ENCODE measurements at places on chromosomes 5 and 9.

DNA sequence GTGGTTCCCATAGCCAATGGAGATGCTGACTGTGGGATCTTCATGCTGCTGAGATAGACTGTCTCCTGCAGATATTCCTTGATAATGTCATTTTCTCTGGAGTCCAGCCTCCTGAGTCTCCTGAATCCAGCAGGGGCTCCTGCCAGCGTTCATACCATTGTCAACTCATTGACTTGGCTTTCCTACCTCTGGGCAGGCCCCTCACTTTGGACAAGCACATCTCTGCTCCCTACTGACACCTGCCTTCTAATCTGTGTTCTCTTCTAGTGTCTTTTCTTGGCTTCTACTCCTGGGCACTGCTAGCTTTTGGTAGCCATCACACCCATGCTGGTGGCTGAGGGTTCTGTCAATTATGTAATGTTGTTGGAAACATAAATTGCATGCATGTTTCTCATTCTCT, 138.0 kb downstream of the ADCY2 start:
- no peak for DNase-seq

- DNase-seq, result no peak
Observed at GRCh38 chr9:133979921-133980863, 11.9 kb downstream of the VAV2 start.

- DNase-seq, result peak; percentile 43
Observed at GRCh38 chr9:70411121-70411929, 3.1 kb downstream of the KLF9 start.

- no peak for DNase-seq
Observed at GRCh38 chr5:113106821-113107220, 130.2 kb downstream of the DCP2 start.

DNA sequence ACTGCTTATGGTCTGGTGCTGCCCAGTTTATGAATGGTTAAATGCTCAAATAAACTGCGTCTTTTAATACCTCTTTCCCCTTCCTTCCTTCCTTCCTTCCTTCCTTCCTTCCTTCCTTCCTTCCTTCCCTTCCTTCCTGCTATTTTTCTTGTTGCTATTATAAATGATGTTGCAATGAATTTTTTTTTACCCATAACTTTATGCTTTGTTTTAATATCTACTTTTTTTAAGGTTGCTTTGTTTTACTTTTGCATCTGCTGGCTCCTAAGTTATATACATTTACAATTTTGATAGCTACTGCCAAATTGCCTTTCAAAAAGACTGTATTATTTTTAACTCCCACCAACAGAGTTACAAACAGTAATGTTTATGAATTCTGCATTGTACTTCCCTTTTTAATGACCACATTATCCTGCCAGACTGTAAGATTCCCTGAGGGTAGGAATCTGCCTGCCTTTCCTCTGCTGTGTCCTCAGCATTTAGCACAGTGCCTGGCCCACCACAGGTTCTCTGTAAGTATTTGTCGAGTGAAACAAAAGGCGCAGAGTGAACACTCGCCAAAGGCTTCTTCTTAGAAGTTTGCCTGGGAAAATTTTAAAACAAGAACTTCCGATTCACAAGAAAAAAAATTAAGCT, 36.9 kb downstream of the KIF4B start:
- DNase-seq, result no peak

DNA sequence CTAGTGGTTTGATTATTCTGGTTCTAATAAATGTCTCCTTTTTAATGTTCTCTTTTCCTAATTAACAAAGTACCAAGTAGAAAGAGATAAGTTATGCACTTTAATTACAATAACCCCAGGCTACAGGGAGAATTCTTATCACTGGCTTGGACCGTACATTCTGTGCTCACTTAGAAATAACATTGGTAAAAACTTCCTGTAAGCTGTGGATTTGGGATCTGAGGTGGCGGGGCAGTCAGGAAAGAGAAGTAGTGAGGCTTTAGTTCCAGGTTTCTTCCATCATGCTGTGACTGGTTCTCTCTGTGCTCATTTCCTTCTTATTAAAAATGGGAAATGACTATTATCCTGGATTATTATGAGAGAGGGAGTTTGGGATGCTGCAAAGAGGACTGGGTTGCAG, 142.0 kb downstream of the EGFLAM start:
- no peak for DNase-seq

DNA sequence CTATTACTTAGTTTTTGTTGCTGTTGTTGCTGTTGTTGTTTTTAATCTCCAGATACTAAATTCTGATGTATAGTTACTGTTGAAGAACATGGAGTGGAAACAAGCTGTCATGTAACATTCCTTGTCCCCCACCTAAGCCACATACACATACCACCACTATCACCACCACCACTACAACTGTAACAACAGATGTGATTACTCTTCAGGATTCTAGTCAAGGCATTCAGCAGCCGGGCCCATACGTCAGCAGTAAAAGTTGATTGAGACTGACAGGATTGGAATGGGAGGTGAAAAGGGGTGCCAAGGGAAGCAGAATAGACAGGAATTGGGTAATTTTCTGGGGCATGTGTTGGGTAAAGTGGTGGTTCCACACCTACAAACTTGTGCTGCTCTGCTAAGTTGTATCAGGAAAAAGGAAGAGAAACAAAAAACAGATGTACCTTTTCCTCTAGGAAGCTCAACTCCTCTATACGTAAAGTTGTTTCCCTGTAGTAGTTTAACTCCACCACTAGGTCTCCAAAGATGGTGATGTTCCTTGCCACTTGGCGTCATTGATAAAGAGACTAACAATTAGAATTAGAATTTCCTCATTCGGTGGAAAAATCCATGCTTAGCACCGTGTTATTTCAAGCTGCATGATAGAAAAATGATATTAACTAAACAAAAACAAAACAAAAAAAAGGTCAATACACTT, 138.6 kb downstream of the ARRDC3 start:
- no peak for DNase-seq

DNA sequence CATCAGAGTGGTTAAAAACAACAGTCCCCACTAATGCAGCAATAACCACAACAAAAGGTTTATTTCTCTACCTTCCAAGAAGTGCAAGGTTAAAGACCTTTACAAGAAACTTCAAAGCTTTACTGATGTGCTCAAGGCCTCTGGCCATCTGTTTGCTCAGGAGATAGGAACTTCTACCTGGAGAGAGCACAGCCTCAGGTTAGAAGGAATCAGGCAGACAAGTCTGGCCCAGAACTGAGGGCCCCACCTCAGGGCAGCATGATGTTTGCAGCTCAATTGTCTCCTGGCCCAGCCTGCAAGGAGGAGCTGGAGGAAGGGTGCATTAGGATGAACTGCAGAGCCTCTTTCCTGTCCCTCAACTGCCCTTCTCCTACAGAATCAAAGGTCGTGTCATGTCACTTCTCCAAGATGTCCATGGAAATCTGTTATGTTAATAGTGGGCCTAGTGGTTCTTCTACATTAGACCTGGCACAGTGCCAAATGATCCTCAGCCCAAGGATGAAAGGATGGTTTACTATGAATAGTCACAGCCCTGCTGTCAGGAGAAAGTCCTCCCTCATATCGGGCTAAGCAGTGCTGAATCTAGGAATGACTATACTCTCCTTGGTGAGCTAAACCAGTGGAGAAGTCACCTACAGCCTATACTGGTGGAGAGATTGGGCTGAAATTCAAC, 98.9 kb upstream of the NTRK2 start:
- DNase-seq, result no peak

DNA sequence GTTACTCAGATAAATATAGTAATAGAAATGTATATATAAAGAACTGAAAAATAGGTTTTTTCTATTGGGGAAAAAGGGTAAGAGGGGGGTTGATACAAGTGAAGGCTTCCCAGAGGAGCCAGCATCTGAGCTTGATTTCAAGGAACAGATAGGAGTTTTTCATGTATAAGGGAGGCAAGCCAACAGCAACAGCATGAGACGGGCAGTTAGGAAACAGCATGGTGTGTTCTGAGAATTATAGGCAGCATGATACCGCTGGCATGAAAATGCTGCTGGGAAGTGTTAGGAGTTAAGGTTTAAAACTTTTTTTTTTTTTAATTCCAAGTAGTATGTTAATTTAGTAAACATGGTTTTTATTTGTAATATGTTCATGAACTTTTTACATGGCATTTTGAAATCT, 9.7 kb downstream of the CDC37L1 start:
- DNase-seq, result no peak

DNA sequence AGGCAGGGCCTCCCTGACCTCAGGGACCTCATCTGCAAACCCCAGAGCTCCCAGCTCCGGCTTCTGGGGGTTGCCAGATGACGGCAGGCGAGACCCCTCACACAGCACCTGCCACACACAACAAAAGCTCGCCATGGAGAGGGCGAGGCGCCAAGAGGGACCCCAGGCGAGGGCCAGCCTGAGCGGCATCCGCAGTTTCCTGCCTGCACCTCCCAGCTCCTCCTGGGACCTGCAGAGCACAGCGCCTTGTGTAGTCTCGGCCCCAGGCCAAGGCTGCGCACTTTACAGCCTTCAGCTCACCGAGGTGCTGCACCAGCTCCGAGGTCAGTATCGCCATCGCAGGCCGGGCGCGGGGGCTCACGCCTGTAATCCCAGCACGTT, 82.4 kb upstream of the ADAMTS2 start:
- DNase-seq, result no peak

DNA sequence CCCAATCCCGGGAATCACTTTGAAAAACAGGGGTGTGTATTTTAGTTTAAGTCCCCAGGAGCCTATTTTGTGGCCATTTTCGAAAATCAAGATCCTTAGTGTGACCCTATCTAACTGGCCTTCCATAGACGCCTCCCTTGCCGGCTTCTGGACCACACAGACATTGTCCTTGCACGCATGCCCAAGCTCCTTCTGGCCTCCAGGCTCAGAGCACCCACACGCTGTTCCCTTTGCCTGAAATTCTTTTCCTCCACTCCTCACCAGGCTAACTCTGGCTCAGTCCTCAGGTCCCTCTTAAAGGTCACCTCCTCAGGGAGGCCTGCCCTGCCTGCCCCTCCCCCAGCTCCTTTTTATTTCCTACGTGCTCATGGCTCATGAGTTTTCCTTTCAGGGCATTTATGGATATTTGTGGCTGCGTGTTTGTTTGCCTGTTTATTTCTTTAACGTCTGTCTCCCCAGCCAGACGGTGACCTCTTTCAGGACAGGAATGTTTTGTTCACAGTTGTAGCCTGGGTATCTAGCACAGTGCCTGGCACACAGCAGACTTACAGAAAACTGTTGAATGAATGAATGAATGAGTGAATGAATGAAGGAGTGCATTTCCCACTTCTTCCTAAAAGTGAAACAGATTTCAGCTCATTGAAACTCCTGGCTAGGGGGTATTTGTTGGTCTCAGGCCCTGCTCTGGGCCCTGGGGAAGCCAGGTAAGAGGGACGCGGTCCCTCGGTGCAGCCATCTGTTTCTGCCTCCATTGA, 79.1 kb upstream of the IER5L start:
- DNase-seq, result no peak

DNA sequence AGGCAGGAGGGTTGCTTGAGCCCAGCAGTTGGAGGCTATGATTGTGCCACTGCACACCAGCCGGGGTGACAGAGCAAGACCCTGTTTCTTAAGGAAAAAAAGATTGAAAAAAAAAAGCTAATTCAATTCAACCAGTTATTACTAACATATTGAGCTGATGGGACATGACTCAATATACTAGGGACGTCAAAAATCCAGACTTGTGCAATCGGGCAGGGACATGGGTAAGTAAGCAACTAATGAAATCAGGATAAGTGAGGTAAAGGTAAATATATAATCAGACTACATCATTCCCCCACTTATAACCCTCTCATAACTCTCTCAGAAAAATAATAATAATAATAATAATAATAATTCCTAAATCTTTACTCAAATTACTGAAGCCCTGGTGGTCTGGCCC, 975 bp upstream of the HAVCR1 start:
- DNase-seq, result no peak

DNA sequence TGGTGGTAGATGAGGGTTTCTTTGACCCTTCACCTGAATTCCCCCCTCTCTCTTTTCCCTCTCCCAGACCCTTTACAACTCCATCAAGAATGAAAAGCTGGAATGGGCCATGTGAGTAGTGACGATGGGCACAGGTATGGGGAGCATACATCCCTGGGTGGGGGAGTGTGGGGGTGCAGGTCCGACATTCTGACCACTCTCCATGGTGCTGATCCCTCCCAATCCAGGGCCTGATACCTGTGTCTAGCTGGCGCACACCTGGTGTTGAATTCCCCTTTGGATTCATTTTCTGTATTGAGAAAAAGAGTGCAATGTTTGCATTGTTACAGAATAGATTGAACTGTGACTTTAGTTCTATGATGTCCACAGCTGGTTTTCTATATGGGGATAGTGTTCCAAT, 40.0 kb downstream of the PSD2 start:
- DNase-seq, result no peak

DNA sequence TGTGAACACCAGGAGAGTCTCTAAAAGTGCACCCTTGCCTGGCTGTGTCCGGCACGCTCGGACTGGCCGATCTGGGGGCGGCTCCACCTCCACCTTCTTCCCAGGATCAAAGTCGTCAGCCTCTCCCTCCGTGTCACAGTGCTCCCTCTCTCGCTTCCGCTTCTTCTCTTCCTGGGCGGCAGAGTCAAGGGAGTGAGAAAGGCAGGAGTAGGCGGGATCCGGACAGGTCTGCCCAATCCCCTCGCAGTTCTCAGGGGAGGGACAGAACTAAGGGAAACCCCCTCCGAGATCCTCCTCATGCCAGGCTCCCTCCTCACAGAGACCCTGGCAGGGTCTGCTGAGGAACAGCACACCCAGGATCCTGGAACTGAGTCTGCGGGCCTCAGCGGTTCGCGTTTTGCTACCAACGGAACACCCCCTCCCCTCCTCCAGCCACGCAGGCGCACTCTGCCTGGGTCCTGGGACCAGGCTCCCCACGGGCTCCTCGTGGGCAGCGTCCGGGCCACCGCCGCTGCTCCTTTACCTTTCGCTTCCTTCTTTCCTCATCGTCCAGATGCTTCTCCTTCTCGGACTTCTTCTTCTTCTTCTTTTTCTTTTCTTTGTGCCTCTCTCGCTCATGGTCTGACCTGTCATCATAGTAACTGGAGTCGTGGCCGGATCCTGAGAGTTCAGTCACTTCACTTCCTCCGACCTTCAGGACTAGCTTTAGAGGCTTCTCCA, 1.3 kb downstream of the BRD9 start:
- peak; percentile 12 for DNase-seq

- no peak for DNase-seq
Observed at GRCh38 chr9:4515958-4516375, 25.7 kb downstream of the SLC1A1 start.

DNA sequence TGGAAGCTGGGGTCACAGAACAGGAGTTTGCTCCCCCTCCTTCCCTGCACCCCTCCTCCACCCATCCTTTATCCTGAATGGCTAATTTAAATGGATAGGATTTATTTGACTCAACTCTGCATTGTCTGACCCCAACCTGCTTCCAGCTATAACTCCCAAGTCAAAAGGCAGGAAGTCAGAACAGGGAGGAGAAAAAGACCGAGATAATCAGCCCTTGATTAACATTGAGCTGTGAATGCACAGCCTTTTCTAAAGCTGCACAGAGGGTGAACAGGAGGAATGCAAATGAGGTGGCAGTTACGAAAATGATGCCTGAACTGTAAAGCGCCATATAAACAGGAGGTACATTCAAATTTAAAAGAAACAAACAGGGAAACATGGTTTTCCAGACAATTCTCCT, 152.8 kb downstream of the SPOCK1 start:
- no peak for DNase-seq

- DNase-seq, result no peak
Observed at GRCh38 chr5:161274951-161275350, 271.6 kb downstream of the GABRB2 start.
